ENCODE measurements at places on chromosomes 2 and 18.

DNA sequence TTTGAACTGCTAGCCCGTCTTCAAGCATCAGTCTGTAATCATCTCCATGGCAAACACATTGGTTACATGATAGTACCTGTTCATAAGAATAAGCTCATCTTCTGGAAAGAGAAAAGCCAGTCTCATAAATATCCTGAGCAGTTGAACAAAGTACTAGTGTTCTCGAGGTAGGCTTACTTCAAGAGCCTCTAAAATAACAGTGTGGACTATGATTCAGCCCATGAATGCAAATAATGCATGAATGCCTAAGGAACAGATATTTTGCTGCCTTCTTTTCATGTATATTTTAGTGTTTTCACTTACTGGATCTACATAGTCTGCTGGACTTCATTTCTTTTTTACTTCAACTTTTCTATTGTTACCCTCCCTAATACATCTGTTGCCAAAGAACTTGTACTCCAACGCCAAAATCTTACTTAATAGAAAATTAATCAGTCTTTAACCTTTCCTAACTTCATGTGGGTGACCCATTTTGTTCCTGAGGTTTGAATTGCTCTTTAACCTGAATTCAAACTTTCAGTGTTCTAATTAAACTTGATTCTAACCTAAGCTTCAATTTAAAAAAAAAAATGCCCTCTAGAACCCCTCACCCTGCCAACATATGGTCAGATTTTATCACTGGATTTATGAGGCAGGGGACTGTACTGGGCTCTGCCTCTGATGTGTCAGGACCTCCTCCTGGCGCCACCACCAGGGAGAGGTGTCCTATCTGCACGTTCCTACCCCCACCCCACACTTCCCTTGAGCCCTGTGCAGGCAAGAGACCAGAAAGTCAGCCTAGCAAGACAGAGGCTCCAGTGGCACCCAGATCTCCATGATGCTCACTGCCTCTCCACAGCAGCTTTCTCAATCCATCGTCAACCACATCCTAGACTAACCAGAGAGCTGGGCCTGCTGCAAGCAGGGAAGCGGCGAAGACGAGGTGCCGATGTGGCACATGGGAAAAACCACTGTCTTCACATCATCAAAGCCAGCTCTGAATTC is 264.7 kb upstream of the ID2 start:
- no peak for DNase-seq

DNA sequence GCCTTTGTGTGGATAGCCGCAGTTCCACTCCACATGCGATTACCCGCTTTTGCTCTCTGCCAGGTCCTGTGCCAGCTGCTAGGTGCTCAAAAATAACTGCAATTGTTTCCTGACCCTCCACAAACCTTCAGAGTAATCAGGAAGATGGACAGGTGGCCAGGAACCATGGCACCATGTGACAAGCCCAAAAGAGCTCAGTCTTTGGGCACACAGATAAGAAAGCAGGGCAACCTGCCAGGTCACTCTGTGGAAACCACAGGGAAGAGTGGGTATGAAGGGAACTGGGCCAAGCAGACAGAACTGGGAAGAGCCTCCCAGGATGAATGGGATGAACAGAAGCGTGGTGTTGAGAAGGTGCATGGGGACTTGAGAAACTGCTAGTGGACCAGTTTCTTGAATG is 79.4 kb upstream of the AGAP1 start:
- no peak for DNase-seq

GRCh38 chr2:6692056-6692455 is 173.7 kb downstream of the CMPK2 start:
- DNase-seq = peak; percentile 54

GRCh38 chr2:8671176-8671575 is 10.7 kb upstream of the ID2 start:
- DNase-seq = no peak

- DNase-seq = no peak
Observed at GRCh38 chr2:30301551-30301950, 70.2 kb downstream of the LBH start.

DNA sequence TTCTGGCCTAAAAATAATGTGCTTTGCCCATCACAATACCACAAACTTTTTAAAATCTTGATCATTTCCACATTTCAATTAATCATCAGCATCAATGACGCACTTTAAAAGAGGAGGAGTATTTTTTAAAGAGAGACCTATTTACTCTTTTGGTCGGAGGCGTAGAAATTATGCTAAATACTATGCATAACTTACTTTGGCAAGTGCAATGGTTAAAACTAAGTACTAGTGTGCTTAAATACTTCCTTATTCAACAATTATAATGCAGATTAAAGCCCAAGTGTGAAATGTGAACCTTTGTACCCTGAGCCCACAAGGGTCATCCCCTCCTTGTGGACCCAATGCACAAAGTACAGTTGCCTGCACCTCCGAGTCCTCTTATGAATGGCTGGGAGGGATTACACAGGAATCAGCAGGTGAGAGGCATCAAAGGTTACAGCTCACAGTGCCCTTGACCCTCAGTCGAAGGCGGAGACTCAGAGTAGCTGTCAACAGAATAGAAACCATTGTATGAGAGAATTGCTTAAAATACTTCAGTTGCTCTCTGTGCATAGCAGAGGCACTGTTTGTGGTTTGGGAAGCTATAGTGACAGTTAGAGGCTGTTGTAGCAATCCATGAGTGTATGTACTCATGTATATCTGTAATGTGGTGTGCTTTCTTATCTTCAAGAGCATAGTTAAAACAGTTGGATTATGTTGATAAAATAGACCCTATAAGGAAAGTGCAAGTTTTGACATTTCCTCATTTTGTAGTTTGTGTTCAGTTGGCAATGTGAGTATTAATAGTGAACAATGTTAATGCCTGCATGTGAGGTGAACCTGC is 151.7 kb upstream of the ITGA4 start:
- DNase-seq = no peak

- no peak for DNase-seq
Observed at GRCh38 chr2:218137514-218137913, 11.7 kb downstream of the CXCR2 start.

- DNase-seq = no peak
Observed at GRCh38 chr2:66814916-66815315, 380.0 kb downstream of the MEIS1 start.

GRCh38 chr2:46340740-46341420 is 43.7 kb downstream of the EPAS1 start:
- DNase-seq = no peak

DNA sequence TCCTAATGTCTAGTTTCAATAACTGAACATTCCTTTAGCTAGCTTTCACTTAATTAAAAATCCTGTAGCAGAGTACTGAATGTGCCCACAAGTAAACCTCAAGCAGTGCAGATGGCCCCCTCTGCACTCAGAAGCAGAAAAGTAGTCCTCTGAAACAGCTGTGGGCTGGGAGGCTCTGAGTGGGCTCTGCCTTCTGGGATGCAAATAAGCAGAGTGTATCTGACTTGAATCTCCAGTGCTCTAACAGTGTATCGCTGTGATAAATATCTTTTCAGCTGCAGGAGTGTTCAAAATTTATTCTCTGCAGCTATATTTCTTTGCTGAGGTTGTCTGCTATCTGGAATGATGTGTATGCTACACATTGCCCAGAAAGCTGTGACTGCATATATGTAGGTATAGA is 44.8 kb upstream of the SYT4 start:
- no peak for DNase-seq

DNA sequence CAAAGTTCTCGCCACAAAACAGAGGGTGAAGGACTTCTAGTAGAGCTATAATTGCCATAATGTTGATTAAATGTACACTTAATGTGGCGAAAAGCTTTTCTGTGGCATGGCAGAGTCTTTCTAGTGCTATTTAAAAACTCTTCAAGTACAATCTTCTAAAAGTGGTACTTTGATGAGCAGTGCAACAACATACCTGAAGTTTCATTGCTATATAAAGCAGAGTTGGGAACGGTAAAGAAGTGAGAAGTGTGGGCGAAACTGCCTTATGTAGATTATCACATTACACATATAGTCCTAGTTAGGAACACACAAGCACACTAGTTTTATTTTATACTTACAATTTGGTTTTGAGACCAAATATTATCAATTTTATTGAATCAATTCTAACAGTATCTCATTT is 49.5 kb downstream of the FIGN start:
- DNase-seq = no peak

- DNase-seq = no peak
Observed at GRCh38 chr2:239676716-239677452, 276.1 kb upstream of the HDAC4 start.

DNA sequence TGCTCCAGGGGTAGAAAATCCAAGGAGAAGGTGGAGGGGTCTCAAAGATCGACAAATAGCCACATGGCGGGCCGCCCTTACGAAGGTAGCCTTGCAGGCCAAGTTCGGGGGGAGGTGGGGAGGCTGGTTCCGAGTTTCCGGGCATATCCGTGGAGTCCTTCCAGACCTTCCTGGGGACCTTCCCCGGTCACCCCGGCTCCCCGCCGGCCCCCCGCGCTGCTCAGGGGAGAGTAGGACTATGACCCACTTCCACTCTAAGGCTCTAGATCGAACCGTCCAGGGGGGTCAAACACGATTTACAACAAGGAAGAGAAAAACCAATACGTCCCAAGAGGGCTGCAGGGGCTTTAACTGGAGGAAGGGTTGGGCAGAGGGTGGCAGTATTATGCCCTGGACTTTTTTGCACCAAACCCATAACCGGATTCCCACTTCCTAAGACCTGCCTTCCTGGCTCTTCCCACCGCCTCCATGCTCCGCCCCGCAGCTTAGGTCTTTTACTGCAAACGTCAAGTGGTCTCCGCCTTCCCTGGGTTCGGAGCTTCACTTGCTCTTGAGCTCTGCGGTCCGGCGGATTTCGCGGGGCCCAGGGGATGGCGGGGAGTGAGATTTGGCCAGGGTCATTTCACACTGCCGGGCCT is 779 bp upstream of the LYPD6 start:
- peak; percentile 39 for DNase-seq

- no peak for DNase-seq
Observed at GRCh38 chr2:101811226-101812015, 113.9 kb downstream of the MAP4K4 start.

- no peak for DNase-seq
Observed at GRCh38 chr2:53036196-53036595, 731.4 kb upstream of the CHAC2 start.

DNA sequence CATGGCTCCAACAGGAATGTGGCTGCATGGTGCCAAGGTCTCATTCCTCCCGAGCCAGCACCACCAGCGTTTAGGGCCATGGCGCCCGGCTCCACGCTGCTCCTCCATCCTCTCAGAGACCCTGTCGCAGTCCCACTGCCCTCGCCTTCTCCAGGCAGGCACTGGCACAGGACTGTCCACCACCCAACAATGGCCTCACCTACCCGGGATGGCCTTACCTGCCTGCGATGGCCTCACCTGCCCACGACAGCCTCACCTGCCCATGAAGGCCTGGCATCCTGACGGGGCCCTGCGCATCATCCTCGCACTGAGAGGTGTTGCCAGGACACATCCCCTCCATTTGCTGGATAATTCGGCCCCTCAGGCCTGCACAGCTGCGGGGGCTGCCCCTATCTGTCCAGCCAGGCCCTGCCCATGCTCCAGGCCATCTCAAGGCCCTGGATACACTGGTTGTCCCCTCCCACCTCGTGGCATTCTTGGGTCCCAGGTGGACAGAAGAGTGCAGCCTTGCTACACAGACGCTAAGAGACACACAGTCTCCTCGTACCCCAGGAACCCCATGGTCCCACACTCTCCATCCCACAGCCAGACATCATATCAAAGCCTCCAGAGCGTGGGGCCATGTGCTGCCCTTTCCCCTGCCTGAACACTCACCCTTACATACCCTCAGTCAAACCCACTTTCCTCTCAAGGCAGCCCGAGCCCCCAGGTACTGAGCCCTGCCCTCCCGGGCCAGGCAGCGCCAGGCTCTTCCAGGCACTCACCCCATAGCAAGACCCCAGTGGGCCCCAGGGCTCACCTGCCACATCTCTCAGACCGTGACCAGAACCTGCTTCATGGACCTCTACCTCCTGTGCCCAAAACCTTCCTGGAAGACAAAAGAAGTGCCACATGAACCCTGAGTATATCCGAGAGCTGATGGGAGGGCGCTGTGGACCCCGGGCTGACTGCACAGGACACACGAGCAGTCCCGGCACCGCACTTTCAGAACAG is 268.6 kb downstream of the EIPR1 start:
- DNase-seq = no peak

GRCh38 chr18:730692-731091 is 18.3 kb upstream of the ENOSF1 start:
- DNase-seq = no peak

DNA sequence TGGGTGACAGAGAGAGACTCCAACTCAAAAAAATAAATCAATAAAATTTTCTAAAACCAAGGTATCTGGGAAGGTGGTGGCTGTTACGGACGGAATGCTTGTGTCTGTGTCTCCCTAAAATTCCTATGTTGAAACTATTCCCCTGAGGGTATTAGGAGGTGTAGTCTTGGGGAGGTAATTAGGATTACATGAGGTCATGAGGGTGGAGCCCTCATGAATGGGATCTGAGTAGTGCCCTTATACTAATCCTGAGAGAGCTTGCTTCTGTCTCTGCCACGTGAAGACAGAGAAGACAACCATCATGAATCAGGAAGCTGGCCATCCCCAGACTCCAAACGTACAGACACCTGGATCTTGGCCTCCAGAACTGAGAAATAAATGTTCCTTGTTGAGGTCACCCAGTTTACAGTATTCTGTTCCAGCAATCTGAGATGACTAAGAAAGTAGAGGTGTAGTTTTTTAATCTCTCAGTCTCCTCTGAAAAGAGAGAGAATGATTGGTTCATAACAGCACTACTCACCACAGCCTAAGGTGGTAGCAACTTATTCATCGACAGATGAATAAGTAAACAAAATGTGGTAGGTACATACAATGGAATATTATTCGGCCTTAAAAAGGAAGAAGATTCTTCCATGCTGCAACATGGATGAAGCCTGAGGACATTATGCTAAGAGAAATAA is 38.4 kb downstream of the TGFBRAP1 start:
- no peak for DNase-seq

GRCh38 chr2:135047300-135047699 is at the start of gene MAP3K19:
TSS of gene MAP3K19 (minus strand) at chr2:135047447. CDS start at chr2:135024647, 22,800 bp downstream.
- no peak for DNase-seq

DNA sequence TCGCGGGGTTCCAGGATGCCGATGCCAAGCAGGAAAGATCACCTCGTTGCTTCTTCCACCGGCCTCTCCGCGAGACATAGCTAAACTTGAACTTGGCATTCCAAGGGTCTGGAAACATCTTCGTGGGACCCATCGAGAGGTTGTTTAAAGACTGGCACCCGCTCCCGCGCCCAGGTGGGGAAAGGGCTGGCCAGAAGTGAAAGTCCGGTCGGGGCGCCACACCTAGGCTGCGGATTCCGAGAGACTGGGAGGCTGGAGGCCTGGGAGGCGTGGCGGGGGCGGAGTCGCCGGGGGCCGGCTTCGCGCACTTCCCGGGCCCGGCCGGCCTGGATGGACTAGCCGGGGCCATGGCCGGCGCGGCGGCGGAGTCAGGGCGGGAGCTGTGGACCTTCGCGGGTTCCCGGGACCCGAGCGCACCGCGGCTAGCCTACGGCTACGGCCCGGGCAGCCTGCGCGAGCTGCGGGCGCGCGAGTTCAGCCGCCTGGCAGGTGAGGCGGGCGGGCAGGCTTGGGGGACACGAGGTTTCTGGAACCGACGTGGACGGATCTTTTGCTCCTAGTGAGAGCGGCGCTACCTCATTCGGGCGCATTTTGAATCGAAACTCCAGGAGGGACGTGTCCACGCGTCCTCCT is at the start of gene MOCOS:
MOCOS (plus strand) TSS at position 305 of the 633 bp plus-strand sequence; CDS start at position 348, 43 bp downstream.
- DNase-seq = peak; percentile 86

GRCh38 chr18:48249854-48250253 is 159.3 kb downstream of the ZBTB7C start:
- no peak for DNase-seq

GRCh38 chr2:235005603-235006259 is 53.9 kb downstream of the SH3BP4 start:
- DNase-seq = peak; percentile 82

GRCh38 chr2:217539126-217539525 is 463.7 kb downstream of the TNS1 start:
- no peak for DNase-seq

- DNase-seq = no peak
Observed at GRCh38 chr18:49019446-49020045, 68.8 kb upstream of the SMAD7 start.
